ENCODE measurements at places on chromosomes 3 and 15. TPM values are rescaled to one million over a fixed set of nuclear protein-coding genes. Genes with fewer than 3 reads are reported as not detected.

TM2D3 gene
- total RNA-seq = 33.6 TPM

FILIP1L gene
- total RNA-seq = 35.6 TPM

PPP1R14D gene
- total RNA-seq = not detected

SPATA12 gene
- not detected for total RNA-seq

CFAP44 gene
- total RNA-seq = 2.4 TPM

DAZL gene
- 0.14 TPM for total RNA-seq

PXYLP1 gene
- 4.6 TPM for total RNA-seq

All from placental pericyte (primary cell).